ENCODE measurements at places on chromosomes 5 and 9. TPM values are rescaled to one million over a fixed set of nuclear protein-coding genes. Genes with fewer than 3 reads are reported as not detected.
A peak's percentile ranks its signal among the peaks of the same experiment; 100 is the strongest.

GRCh38 chr5:2038321-2039179, 155.8 kb upstream of the IRX4 start:
- peak; percentile 50 for DNase-seq

- peak; percentile 52 for DNase-seq
Observed at GRCh38 chr5:72920690-72921502, 34.9 kb upstream of the FCHO2 start.

- DNase-seq, result no peak
Observed at GRCh38 chr9:123771690-123772089, 158.2 kb downstream of the DENND1A start.

DNA sequence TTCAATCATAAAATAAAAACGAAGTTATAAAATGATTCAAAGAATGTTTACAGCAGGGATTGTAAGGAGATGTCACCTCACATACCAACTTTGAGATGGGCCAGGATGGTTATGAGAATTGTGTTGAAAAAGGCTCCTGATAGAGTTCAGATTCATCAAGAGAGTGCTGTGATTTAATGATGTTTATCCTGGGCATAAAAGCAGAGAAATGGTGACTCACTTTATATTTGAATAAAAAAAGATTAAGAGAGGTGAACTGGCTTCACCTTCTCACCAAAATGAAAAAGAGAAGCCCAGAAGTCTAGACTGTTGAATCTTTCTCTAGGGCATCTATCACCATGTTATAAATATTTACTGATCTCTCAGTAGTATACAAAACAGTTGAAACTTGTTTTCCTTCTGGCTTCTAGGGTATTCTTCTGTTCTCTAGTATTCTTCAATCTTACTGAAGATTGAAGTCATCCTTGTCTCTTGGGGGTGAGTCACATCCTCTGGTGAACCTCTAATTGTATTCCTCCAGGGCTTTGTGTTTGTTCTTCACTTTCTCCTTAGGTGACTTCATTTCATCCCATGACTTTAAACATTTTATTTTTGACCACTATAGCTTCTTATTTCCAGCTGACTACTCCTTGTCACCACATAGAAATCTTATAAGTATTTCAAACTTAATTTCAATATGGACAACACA, 1237.3 kb upstream of the C9orf72 start:
- no peak for DNase-seq

DNA sequence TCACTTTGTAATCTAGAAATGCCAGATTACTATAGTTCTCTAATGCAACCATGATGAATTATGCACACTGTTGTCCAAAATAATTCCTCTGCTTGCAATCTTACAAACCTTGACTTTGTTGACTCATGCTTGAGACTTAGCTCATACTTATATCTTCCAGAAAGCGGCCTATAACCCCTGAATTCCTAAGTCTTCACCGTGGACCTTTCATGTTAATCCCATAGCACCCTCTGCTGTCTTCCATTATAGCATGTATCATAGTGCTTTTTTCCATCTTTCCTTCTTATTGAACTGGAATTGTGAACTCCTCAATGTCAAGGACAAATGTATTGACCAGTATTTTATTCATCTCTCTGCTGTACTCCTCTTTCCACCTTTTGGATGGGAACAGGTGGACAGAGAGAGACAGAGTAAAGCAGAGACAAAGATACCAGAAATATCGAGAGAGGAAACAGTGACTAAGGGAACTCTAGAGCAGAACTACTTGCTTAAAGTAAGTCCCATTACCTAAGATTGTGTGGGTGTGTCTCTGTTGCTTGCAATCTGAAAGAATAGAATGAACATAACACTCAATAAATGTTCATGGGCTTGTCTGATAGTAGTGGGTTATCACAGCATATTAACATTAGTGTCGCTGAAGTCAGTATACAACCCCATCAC, 110.0 kb downstream of the LURAP1L start:
- DNase-seq, result peak; percentile 34

DNA sequence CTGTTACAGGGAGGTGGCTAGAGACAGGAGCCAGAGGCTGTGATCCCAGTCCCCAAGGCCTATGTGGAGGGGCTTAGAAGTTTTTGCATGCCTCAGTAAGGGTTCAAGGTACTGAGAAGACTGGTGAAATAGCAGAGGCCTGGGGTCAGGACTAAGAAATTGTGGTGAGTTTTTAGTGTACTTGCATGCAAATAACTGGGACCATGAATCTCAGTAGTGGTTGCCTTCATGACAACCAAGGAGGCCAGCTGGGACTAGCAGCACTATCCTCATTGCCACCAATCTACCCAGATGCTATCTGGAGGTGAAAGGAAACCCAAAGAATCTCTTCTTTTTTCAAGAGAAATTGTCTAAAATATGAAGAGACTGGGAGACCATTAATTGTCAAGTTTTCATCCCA, 395.1 kb downstream of the CETN3 start:
- no peak for DNase-seq

- peak; percentile 81 for DNase-seq
Observed at GRCh38 chr5:133489632-133490031, 122.7 kb downstream of the FSTL4 start.

- no peak for DNase-seq
Observed at GRCh38 chr5:2191972-2192371, 309.2 kb upstream of the IRX4 start.

- no peak for DNase-seq
Observed at GRCh38 chr5:142815469-142815868, 45.3 kb downstream of the ARHGAP26 start.

DNA sequence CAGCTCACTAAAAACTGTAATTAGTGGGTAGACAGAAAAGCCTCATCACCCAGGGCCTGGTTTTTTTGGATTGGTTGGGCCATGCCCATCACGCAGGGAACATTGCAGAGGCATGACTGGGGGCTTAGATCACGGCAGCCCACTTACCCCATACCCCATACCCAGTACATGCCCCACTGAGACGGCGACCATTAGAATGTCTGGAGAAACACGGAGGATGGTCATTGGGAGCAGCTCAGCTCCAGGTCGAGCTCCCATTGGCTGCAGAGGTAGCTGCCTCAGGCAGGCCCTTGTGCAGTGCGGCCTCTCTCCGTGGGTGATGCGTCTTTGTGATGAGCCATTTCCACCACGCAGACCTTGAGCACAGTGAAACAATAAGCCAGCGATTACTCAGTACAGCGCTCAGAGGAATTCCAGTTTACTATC, 204.0 kb downstream of the GADD45G start:
- DNase-seq, result no peak

DNA sequence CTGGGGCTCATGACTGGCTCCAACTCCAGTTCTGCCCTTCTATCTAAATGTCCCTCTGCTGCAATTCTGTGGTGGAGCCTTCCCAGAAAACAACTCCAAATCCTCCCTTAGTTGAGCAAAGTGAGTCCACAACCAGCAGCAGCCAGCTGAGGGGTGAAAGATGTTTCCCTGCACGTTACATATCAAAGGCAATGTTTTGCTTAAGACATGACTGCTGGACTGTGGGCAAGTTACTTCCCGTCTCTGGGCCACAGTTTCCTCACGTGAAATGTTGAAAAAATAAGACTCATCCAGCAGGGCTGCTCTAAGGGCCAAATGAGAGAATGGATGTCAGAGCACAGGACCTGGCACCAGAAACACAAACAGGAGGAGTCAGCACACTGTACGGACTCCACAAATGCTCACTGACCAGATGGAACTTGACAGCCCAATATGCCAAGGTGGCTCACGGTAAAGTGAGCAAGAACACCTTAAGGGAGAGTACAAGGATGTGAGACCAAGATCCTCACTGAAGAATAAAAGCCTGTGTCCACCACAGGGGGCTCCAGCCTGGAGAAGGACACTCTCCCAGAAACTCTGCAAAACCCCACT, 138.4 kb upstream of the ABCA1 start:
- no peak for DNase-seq

GRCh38 chr5:132813599-132814502, 749 bp downstream of the SOWAHA start:
- no peak for DNase-seq

DNA sequence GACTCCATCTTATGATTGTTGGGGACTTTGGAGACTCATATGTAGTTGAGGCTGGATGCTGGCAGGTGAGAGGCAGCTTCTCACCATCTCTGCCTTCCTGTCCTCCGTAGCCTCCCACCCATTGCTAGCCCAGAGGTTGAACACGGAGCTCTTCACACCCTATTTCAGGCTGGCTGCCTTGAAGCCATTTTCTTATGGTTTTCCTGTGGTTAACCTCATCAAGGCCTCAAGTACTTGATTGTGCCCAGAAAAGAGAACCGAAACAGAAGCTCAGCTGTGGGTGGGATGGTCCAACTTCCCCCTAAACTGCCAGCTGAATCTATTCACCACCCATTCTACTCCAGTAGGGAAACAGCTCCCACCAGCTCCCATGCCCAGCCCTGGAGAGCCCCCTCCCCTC, 102.9 kb downstream of the LIFR start:
- DNase-seq, result no peak

DNA sequence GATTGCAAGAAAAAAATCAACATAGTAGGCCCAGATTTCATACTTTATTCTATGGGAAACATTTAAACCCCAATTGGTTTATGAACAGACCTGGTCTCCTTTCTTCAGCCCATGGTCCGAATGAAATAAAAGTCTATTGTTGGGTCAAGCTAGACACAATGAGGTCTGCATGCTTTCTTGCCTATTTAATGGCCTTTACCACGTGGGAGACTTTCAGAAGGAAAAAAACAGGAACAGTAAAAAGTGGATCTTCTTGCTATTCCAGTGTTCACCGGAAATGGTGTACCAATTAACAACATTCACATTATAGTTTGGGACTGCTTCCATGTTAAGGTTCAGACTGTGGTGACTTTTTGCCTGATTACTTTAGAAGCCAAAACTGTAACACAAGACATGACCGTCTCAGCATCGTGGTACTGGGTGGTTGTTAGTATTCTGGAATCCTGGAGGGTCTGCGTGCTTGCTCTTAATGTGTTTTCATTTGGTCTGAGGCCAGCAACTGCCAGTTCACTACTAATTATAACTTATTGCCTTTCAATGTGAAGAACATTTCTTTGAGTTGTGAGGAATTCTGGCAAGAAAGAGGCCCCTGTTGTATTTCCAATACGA, 85.4 kb upstream of the PRRC1 start:
- DNase-seq, result no peak

DNA sequence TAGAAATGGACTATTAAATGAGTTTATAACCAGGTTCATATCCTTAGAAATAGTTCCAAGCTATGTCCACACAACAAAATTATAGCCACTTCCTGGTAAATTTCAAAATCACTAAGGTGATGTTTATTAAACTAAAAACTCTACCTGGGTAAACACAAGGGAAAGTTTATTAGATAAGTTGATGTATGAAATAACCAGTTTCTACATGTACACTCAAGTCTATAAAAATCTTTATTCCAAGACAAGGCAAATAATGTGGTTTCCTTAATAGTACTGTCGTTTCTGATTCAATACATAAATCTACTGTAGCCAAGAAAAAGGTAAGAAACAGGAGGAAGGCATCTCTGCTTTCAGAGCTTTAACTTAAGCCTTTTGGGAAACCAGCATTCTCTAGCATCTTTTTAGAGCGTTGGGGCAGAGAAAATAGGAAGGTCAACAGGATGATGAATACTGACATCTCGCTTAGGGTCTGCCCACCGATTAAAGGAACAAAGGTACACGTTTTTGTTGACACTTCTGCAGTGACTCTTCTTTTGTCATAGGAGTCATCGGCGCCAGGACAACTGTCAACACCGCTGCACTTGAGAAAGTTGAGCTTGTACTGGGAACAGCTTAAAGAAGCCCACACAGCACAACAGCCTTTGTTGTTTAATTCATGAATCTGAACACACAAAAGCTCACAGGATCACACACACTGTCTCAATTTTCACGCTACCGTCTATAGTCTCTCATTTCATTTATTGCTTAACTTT, 513.6 kb downstream of the SLCO4C1 start:
- DNase-seq, result no peak

DNA sequence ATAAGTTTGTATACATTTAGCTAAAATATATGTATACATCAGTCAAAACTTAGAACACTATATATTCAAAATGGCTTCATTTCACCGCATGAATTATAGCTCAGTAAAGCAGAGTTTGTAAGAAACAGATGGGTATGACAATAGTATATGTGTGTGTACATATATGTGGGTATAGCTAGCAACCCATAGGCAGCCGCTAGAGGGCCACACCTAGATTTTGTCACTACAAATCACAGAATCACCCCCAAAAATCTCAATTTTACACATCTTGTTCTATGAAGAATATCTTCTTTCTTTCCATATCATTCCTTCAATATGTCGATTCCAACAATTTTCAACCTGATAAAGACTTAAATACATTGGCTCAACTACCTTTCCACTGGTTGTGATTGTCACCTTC, 357.8 kb upstream of the CCNG1 start:
- no peak for DNase-seq

DNA sequence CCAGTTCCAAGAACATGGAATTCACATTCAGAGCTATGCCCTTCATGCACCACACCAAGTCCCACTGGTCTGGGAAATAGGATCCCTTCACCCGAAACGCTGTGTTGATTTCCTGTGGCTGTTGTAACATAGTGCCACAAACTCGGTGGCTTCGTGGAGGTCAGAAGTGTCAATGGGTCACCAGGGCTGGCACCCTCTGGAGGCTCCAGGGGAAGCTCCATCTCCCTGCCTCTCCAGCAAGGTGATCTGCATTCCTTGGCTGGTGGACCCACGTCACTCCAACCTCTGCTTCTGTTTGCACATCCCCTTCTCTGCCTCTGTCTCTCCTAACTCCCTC, 28.9 kb upstream of the ALDH1B1 start:
- DNase-seq, result no peak

GRCh38 chr5:15338546-15338945, 161.4 kb upstream of the FBXL7 start:
- DNase-seq, result no peak

DNA sequence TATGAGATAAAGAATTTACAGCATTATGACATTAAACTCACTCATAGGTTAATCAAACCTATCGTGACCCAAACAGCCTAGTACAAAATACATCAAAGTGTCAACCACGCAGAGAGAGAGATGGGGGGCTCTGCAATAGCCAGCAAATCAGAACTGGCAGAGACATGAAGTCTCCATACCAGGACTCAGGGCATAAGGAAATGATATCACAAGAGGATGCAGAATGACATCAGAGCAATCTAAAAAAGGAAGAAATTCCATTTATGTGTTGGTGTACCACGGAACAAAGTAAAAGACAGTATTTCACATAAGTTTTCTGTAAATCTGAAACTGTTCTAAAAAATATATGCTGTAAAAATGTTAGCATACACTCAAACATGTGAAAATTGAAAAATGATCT, 24.6 kb downstream of the BICD2 start:
- no peak for DNase-seq

- peak; percentile 88 for DNase-seq
Observed at GRCh38 chr9:127838375-127839078, 15.9 kb downstream of the ENG start.

DNA sequence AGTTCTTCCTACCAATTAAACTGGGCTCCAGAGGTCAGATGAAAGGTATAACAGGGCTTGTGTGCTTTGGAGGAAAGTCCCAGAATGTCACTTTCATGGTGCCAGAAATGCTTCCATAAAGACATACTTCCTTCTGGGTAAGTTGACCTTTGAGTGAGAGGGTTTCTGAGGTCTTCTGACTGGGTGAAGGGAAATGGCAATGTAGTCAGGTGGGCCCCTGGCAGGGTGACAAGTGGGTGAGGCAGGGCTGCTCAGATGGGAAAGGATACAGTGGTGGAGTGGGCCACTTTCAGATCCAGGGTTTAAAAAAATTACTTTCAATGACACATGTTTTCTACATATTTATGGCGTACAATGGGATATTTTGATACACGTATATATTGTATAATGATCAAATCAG, 136.5 kb upstream of the PITX1 start:
- DNase-seq, result no peak

Gene PCDHB9
- not detected for total RNA-seq

Gene TBC1D2
- total RNA-seq, result 42.9 TPM

Gene ACSL6
- not detected for total RNA-seq

Gene PCDHA3
- not detected for total RNA-seq

Gene GPR150
- 0.17 TPM for total RNA-seq

Gene AIF1L
- 85.2 TPM for total RNA-seq

All from PC-9 (cell line).